H54 (cell line): ENCODE measurements at places on chromosomes 11 and 22.

GRCh38 chr11:69380451-69380901, 86.5 kb downstream of the MYEOV start:
- no peak for DNase-seq

- no peak for DNase-seq
Observed at GRCh38 chr11:63710476-63711217, 29.3 kb downstream of the RTN3 start.

GRCh38 chr22:35674335-35674734, 26.1 kb downstream of the APOL6 start:
- DNase-seq: no peak

DNA sequence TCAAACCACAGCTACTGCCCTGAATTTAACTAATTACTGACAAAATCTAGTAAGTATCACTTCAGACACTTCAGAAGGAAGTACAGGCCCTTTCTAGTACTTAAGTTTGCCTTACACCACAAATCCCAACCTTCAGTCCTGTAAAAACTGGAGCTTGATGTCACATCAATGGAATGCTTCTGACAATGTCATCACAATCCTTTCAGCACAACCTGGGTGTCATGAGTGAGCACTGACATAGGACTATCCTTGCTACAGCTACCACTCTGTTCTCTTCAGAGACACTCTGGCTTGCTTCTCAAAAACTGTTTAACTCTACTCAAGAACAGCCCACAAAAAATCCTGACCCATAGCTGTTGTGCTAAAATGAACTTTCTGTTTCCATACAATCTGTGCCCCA, 108.2 kb downstream of the RRM1 start:
- no peak for DNase-seq

DNA sequence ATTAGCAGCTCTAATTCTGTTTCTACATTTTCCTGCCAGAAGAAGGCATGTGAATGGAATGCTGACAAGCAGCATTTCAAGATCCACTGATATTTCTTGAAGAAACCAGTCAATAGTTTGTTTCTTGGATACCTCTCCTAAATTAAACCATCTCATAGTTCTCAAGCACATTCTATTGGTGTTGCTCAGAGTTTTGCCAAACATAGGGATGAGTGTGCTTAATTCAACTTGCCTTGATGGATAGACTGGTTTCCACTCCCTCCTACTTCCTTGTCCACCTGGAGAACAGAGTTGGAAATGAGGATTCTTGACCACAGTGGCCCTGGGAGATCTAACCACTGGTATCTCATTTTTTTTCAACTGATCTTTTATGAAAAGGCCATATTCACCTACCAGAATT, 29.8 kb upstream of the DDX10 start:
- no peak for DNase-seq

DNA sequence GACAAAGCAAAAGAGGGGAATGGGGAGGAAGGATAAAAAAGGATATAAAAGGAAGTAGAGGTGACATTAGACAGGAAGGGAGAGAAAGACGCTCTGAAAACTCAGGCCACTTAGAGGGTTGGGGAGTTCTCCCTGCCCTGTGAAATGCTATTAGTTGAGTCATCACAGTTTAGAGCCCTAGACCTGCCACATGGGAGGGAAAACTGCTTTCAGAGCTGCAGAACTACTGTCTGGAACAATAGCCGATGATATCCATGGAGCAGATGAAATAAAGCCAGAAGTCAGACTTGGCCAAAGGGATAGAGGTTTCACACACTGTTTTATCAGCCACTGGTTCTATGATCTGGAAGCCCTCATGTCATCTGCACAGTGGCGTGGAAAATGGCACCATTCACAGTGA, 157.9 kb downstream of the NCAM1 start:
- no peak for DNase-seq

DNA sequence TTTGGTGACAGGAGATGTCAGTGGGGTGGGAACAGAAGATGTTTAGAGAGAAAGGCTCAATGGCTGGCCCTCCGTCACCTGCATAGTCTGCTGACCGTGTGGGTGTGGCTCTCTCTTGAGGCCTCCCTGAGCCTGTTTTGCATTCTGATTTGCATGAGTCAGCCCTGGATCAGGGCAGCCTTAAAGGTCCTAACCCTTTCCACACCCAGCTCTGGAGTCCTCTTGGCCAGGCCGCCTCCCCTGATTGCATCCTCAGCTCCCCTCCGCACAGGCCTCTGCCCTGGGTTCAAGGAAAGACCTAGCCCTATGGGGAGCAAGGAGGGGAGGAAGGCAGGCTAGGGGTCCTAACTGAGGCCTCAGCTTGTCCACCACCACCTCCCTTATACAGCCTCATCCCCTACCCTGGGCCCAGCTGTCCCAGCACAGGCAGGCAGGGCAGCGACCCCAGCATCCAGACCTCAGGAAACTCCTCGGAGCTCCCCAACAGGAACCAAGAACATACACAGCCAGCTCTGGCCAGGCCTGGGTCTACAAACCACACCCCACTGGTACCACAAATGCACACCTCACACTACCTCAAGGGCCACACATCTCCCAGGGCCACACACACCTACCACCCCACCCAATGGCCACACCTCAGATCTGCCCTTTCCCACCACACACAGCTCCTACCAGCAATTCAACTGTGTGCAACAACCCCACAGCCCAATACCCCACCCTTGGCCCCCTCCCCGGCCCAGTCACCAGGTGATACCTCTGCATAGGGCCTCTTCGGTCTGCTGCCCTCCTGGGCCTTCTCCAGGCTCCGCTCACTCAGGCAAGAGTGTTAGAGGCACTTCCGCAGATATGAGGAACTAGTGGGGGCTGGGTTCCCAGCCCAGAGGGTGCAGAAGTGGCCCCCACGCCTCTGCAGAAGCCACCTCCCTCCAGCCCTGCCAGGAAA, 13.7 kb downstream of the ARAP1 start:
- DNase-seq: peak; percentile 71

DNA sequence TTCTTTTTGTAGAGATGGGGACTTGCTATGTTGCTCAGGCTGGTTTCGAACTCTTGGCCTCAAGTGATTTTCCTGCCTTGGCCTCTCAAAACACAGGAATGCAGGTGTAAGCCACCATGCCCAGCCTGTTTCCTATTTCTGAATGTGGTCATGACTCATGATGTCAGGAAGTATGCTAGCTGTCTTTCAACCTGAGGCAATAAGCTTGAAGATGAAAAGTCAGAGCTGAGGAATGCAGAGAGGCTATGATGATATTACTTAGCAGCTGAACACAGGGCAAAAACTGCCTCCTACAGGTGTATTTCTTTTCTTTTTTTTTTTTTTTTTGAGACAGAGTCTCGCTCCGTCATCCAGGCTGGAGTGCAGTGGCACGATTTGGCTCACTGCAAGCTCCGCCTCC, 9.0 kb upstream of the NUCB2 start:
- peak; percentile 42 for DNase-seq

GRCh38 chr22:44360668-44361381, 48.1 kb upstream of the SHISAL1 start:
- DNase-seq: peak; percentile 51

- peak; percentile 7 for DNase-seq
Observed at GRCh38 chr11:28833670-28834069, 725.5 kb downstream of the METTL15 start.

GRCh38 chr22:44357296-44357965, 44.7 kb upstream of the SHISAL1 start:
- DNase-seq: no peak

DNA sequence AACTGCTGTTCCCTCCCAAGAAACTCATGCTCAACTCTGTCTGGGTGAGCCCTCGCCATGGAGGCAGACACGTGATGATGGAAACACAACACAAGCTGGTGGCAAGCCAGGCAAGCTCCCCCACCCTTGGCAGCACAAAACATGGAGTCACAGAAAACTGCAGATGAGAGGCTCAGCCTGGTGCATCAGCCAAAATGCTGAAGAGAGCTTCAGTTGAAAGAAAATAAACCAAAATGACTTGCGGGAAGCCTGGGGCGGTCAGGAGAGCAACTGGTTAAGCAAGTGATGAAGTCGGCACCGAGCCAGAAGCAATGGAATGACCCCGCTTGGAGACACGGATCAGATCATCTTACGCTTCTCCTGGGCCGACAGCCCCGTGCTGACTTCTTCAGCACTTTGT, 68.3 kb downstream of the C11orf58 start:
- no peak for DNase-seq

DNA sequence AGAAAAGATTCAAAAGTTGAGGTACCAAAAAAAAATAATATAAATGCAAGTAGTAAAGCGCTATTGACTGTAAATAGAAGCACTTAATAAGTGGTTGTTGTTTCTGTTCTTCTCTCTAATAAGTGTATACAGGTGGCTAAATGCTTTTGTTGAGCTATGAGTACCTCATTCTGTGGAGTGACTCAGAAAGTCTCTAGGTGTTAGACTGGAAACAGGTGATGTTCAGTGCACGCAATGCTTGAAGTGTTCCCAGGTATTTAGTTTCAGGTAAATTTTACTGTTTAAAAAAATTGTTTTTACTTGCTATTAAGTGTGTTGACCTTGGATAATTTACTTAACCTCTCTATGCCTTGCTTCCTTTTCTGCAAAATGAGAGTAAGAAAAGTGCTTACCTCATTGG, 24.2 kb downstream of the POU2AF3 start:
- no peak for DNase-seq

- DNase-seq: peak; percentile 69
Observed at GRCh38 chr11:69640995-69641581, at the start of gene CCND1. Gene CCND1 (plus strand): TSS chr11:69641156. CDS start chr11:69641314, 158 bp downstream.

DNA sequence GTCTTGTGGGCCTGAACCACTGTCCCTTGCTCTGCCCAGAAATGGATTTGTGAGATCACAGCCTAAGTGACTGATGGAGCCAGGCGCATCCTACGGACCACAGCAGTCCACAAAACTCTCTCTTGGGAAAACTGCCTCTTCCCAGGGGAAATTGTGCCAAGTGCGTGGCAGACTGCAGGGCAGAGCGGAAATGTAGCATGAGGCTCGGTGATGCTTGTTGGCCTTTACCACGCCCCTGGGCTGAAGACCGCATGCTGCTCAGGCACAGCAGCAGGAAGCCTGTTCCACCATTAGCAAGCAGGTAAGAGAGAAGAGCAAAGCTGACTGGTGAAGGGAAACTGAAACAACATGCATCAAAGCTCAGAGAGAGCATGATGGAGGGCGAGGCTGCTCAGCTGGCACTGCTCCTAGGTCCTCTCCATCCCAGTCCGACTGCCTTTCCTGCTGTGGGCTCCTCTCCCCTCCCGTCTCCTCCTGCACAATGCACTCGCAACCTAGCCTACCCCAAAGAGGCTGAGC, 26.5 kb upstream of the SCARF2 start:
- DNase-seq: no peak

- DNase-seq: no peak
Observed at GRCh38 chr11:64723907-64724862, 1.2 kb upstream of the NRXN2 start.

DNA sequence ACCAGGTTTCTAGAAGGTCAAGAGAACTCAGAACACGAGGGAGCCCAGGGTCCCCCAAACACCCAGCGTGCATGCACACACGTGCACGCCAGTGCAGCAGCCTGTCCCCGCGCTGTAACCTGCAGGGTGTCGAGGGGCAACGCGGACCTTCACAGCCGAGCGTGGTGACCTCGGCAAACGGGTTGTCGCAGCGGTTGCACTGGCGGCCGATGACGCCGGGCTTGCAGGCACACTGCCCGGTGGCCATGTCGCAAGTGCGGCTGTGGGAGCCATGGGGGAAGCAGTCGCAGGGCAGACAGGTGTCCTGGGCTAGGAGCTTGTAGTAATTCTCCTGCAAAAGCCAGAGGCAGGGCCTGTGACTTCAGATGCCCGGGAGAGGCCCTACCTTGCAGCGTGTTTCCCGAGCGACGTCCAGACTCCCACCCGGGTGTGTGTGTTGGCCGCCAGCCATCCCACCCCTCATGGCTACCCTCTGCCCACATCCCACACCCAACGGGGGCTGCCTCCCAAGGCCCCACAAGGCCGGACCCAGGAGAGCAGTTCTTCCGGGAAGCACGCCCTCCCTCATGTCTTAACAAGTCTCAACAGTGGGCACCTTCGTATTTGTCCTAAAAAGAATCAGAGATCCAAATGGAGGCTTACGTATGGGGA, 56.1 kb downstream of the TRMU start:
- no peak for DNase-seq

- DNase-seq: no peak
Observed at GRCh38 chr11:105588001-105588400, 21.9 kb upstream of the GRIA4 start.

GRCh38 chr22:34696557-34696956, 369.4 kb upstream of the ISX start:
- no peak for DNase-seq

DNA sequence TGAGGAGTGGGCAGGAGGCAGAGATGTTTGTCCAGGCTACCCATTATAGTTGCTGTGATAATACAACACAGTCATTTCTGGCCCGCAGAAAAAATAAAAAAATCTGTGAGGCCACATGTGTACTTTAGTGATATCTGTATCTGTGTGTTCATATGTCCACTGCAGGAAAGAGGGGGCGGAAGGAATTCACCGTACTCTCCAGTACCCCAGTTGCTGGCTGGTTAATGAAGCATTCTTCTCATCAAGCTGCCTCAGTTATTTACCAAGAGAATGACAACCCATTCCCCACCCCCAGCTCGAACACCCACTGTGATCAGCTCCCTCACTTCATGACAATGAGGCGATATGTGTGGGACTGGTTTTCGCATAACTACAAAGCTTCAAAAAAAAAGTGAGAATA, 309.3 kb downstream of the SOX6 start:
- no peak for DNase-seq

DNA sequence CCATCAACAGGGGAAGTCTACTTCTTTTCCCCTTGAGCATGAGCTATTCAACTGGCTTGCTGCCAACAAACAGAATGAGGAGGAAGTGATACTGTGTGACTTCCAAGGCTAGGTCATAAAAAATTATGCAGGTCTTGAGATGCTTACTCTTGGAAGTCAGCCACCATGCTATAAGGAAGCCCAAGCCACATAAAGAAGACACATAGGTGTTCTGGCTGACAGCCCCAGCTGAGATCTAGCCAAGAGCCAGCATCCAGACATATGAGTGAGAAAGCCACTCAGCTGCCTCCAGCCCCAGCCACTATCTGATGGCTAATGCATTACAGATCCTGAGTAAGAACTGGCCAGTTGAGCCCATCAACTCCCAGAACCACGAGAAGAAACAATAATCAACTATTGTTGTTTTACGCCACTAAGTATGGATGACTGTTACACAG, 31.0 kb upstream of the PPP2R1B start:
- no peak for DNase-seq

- peak; percentile 83 for DNase-seq
Observed at GRCh38 chr11:44036811-44037657, 10.7 kb upstream of the ACCSL start.

DNA sequence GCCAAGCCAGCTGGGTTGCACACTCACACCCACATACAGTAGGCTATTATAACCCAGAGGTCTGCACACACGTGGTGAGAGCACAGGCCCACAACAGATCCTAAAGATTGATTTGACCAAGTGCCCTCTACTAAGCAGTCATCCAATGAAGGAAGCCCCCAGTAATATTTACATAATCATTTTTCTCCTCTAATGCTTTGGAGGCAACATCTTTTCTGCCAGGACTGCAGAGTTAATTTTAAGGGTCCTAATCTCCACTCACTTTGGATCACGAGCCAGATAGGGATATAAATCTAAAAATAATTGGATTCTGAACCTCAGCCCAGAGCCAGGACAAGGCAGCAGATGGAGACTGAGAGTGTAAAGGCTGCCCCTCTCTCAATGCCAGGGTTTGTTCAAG, 49.1 kb upstream of the MTNR1B start:
- DNase-seq: no peak
